Stimulated activated CD4-positive, alpha-beta T cell treated with anti-CD3 and anti-CD28 coated beads, Interleukin-12 subunit alpha, Interleukin-12 subunit beta, amount 100 ng/mL, for 48 hours (primary cell): ENCODE measurements at places on chromosomes 1 and 21.

DNA sequence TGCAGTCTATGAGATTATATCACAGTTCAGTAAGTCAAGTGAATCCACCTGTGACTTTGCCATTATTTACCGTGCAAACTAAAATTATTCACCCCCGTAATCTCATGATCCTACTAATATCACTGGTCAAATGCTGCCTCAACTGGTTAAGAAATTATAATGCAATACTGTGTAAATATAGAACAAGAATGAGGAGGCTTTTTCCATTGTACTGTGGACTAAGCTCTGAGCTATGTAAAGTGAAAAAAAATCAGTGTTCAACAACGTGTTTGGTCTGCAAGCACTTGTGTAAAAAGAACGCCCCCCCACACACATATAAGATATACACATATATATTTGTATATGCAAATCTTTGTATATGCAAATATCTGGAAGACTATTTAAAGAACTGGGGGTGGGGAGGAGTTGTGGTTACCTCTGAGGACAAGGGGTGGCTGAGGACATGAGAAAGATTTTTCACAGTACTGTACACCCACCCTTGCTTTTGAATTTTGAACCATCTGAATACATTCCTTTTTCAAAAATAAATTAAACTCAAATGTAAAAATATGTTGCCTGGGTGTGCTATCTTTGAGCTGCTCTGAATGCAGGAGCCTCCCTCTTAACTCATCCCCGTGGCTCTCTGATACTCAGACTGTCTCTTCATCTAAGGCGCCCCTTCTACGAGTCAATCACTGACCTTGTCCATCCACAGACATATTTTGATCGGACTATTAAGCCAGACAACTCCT, 57.0 kb downstream of the PTP4A2 start:
- DNase-seq, result no peak

- no peak for DNase-seq
Measured at GRCh38 chr1:82001345-82001744, 200.6 kb downstream of the ADGRL2 start.

DNA sequence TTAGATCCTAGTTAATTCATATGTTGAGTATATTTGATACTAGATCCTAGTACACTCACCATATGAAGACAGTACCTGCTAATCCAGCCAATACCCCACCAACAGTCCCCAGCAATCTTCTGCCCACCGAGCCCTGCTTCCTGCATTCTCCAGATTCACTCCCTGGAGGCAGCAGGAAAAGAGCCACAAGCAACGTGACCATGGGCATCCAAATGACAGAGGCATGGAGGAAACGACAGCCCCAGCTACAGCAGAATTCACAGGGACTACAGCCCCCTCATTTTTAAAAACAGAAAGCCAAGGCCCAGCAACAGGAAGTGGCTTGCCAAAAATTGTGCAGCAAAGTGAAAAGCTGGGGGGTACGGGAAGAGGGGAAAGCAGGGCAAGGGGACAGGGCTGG, 29.3 kb downstream of the ASTN1 start:
- no peak for DNase-seq

DNA sequence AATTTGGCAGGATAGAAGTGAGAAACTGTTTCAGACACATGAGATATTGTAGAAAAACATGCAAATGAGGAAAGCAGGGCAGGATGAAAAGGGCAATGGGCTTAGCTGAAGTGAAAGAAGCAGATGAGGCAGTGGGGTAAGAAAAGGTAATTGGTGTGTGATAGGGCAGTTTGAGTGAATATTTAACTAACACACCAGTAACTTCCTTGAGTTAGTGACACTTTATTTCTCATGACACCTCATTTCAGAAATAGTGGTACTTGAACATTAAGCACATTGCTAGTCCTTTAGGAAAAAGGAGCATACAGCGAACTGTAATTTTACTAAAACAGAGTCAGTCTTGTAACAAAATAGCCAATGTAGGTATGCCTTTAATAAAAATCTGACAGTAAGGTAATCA, 415.0 kb downstream of the DPYD start:
- DNase-seq, result no peak

GRCh38 chr1:173149887-173150286, 57.2 kb downstream of the TNFSF4 start:
- DNase-seq, result no peak
